ENCODE measurements at places on chromosomes 1 and 21. TPM values are rescaled to one million over a fixed set of nuclear protein-coding genes. Genes with fewer than 3 reads are reported as not detected.
A peak's percentile ranks its signal among the peaks of the same experiment; 100 is the strongest.

- no peak for DNase-seq
Observed at GRCh38 chr1:70071601-70072000, 133.8 kb downstream of the LRRC40 start.

GRCh38 chr1:113505357-113505756 lies 115.0 kb downstream of the MAGI3 start:
- DNase-seq, result no peak

The CFAP107 gene
- total RNA-seq, result not detected

- DNase-seq, result no peak
Observed at GRCh38 chr1:55382806-55383305, 167.7 kb upstream of the USP24 start.

GRCh38 chr1:44894591-44894990 lies 51.5 kb upstream of the PTCH2 start:
- DNase-seq, result no peak

DNA sequence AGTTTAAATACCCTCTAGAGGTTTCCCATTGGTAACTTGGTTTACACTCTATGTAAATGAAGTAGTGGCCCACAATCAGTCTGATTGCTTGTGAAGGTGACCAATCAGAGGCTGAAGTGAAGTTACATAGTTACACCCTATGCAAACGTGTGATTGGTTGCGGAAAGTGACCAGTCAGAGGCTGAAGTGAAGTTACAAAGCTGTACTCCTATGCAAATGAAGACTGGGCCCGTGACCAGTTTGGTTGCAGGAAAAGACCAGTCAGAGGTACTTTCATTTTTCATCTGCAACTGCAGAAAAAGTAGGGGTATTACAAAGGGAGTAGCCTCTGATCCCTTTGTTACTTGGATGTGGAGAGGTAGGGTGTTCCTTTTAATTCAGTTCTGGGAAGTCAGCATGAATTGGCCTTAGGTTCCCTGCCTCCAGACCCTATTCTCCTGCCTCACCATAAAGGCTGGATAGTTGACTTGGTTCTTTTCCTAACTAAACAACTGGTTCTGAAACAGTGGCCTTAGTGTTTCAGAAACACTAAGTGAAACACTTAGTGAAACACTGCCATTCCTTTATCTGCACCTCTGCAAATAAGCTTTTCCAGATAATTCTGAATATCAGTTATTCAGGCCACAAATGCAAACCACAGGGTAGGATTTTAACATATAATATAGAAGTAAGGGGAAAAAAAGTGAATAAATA lies 39.3 kb downstream of the MAGI3 start:
- DNase-seq, result no peak

DNA sequence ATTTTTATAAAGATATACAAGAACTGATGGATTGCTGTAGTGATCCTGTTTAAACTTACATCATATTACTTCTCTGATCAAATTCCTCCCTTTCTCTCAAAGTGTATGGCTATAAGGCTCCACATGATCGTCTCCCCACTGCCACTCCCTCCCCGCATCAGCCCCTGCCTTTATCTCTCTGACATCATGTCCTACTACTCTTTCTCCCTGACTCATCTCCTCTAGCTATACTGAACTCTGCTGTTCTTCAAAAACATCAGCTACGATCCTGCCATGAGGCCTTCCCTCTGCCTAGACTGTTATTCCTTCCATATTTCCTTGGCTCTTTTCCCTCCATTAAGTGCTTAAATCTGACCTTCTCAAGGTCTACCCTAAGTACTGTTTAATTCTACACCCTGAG lies 22.8 kb downstream of the HFM1 start:
- DNase-seq, result no peak

DNA sequence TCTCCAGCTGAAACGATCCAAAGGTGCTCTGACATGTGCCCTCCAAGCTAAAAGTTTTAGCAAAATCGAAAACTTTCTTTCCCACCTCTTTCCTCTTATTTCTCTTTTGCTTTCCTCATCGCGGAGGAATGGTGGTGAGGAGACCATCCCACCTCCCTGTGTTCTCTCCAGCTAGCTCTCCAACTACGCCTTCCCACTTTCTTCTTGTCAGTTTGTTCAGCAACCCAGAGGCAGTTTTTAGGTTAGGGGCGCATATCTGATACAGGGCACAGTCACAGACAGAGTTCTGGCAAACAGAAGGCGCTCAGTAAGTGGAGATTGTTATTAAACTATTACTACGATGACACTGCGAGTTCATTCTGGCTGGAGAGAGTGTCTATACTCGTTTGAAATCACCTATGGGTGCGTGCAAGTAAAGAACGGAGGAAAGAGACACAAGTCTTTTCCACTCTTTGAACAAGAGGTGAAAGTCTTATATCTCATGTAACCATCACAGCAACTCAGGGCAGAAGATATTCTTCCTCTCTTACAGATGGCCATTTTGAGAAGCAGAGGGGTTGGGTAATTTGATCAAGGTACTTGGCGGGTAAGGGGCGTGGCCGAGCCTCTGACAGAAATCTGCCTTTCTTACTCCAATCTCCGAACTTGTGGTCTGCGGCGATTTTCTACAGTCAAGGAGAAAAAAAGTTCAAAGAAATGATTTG lies 13.9 kb downstream of the HLX start:
- no peak for DNase-seq

The PODN gene
- 38.9 TPM for total RNA-seq

- no peak for DNase-seq
Observed at GRCh38 chr1:211591980-211592493, 13.1 kb upstream of the SLC30A1 start.

DNA sequence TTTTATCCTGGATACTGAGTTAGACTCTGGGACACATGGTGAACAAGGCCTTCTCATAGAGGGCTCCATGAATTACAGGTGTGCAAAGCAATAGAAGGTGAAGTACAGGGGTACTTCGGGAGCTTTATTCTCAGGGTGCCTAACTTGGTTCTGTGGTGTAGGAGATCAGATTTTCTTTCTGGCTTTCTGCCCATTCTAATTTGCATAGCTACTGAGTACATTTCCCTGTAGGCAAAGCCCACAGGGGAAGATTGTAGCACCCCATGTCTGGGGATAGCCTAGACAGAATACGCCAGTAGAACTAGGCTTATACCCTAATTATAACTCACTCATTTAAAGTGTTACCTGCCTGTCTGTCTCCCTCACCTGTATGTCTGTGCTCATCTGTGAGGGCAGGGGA lies 49.7 kb downstream of the PGM1 start:
- DNase-seq, result no peak

DNA sequence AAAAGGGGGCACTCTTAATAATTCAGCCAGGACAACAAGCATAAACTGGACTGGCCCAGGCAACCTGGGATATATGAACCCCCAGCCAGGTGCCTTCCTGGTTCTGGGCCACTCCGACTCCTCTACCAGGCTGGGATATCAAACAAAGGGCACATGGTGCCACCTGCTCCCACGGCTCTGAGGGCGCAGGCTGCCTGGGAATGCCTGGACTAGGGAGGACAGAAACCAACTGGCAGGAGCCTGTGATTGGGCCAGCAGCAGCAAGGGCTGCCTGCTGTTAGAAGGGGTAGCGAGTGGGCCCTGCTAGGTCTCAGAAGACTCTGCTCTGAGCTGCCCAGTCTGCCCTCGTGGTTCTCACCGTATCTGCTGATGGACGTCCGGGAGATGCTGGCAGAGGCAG lies 123.2 kb upstream of the CD34 start:
- no peak for DNase-seq

DNA sequence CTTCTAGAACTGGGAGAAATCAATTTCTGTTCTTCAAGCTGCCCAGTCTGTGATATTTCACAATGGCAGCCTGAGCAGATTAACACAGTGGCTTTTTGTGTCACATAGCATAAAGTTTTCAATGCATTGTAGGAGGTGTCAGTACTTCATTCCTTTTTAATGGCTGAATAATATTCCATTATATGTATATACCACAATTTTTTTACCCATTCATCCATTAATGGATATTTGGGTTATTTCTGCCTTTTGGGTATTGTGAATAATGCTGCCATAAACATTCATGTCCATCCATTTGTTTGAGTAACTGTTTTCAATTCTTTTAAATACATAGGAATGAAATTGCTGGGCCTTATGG lies 191.5 kb downstream of the SETD4 start:
- no peak for DNase-seq

DNA sequence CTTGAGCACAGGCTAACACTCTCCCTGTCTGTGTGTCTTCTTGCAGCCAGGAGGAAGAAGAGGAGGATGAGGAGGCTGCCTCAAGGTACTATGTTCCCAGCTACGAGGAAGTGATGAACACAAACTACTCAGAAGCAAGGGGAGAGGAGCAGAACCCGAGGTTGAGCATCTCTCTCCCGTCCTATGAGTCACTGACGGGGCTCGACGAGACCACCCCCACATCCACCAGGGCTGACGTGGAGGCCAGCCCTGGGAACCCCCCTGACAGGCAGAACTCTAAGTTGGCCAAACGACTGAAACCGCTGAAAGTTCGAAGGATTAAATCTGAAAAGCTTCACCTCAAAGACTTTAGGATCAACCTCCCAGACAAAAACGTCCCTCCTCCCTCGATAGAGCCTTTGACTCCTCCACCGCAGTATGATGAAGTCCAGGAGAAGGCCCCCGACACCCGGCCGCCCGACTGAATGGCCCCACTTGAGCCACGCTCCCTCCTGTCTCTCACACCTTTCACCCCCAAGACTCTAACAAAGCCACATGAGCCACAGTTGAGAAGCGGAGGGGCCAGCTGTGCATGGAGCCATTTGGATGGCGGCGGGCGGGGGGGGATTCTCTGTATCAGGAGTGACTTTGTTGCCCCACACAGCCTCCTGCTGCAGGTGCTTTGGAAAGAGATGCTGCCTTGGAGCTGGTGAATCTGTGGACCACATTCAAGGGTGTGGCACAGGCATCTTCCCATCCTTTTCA lies 27.6 kb upstream of the FHAD1 start:
- no peak for DNase-seq

- no peak for DNase-seq
Observed at GRCh38 chr21:36395353-36396111, 10.3 kb downstream of the CHAF1B start.

GRCh38 chr1:192914696-192915095 lies 105.9 kb downstream of the RGS2 start:
- DNase-seq, result no peak

GRCh38 chr21:35014302-35015041 lies 34.6 kb downstream of the RUNX1 start:
- no peak for DNase-seq

- DNase-seq, result peak; percentile 72
Observed at GRCh38 chr1:32500387-32501209, 35.7 kb downstream of the ZBTB8B start.

- no peak for DNase-seq
Observed at GRCh38 chr1:223617323-223618070, 48.0 kb downstream of the CAPN8 start.

DNA sequence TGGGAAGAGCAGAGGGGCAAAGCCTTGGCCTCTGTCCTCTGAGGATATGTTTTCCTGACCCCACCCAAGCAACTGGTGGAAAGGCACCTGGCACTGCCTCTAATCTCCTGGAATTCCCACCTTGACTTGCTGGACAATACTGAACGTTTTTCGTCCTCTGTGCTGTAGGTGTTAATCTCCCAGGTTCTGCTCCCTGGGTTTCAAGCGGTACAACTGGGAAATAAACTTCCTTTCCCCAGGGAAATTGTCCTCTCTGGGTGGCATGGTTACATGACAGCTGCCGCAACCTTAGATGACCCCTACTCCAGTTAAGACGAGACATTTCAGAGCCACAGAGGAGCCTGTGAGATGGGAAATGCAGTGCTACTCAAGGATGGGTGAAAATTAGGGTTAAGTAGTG lies 57.3 kb upstream of the BCAR3 start:
- no peak for DNase-seq

- DNase-seq, result no peak
Observed at GRCh38 chr1:25723250-25723880, 76.6 kb upstream of the SELENON start.

DNA sequence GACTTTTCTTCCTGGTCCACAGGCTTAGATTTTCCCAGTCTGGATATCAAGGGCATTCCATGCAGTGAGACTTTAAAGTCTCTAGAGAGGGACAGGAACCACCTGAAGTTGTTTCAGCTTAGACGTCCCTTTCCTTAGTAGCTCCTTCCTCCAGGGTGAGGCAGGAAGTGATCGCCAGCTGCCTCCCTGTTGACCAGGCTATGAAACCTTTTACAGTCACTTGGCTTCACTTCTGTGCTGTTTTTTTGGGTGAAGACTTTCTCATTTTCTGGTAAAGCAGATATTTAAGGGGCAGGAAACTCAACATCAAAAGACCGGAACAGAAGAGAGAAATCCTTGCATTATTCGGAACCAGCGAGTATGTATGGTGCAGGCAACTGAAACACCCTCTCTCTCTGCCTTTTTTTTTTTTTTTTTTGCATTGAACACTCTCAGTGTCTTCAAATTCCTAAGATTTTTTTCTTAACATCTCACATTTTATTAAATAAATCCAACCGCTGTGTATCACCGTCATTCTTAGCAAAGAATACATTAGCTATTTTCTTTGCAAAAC lies 234.6 kb upstream of the IRF2BP2 start:
- no peak for DNase-seq

The ZNF648 gene
- 0.48 TPM for total RNA-seq

DNA sequence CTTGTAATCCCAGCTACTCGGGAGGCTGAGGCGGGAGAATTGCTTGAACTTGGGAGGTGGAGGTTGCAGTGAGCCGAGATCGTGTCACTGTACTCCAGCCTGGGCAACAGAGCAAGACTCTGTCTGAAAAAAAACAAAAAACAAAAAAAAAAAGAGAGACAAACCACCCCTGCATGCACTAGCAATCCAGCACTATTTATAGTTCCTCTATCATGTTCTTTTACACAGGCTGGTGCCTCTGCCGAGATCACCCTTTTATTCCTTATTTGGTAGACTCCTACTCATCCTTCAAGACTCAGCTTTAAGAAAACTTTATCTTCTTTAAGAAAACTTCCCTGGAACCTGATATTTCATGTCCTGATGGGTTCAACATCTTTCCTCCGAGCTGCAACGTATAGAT lies 10.8 kb downstream of the FMO5 start:
- no peak for DNase-seq

The CFAP298 gene
- 27.3 TPM for total RNA-seq

DNA sequence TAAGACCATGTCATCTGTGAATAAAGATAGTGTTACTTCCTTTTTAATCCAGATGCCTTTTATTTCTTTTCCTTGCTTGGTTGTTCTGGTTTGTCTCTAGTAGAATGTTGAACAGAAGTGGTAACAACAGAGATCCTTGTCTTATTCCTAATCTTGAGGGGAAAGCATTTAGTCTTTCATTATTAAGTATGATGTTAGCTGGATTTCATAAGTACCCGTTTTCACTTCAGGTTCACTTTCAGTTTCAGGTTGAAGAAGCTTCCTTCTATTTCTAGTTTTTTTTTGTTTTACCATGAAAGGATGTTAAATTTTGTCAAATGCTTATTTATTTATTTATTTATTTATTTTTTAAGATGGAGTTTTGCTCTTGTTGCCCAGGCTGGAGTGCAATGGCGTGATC lies 22.3 kb upstream of the AGPAT3 start:
- DNase-seq, result no peak

The SPRR1B gene
- total RNA-seq, result not detected

The FAM229A gene
- total RNA-seq, result 12.1 TPM

The BSND gene
- total RNA-seq, result not detected

DNA sequence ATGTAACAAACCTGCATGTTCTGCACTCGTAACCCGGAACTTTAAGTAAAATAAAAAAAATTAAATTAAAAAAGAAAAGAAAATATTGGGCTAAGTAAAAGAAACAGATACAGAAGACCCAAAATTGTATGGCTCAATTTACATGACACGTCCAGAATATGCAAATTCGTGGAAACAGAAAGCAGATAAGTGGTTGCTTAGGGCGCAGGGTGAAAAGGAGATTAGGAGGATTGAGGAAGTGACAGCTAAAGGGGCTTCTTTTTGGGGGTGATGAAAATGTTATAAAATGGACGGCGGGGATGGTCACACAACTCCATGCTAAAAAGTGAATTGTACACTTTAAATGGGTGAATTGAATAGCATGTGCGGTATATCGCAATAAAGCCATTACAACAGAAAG lies 27.4 kb upstream of the ZBTB21 start:
- DNase-seq, result no peak
